ENCODE measurements at places on chromosomes 1 and 21.

DNA sequence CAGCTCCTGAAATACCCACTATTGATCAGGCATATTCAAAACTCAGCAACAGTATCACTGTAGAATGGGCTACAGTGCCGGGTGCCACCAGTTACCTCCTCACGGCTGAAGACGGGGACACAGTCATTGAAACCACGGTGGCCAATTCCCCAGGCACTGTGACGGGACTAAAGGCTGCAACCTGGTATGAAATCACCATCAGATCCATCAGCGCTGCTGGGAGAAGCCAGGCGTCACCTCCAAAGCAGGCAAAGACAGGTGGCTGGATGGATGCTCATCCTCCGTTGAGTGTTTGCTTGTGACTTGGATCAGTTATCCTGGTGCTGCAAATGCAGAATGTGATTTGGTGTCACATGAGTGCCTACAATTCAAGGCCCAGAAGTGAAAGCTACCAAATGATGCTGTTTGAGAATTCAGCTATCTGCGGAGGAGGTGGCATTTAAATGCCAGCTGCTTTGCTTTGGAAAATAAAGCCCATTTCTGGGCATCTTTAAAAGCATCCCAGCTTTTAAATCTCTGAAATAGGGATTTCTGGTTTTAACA lies 5.1 kb downstream of the FNDC7 start:
- DNase-seq = no peak

DNA sequence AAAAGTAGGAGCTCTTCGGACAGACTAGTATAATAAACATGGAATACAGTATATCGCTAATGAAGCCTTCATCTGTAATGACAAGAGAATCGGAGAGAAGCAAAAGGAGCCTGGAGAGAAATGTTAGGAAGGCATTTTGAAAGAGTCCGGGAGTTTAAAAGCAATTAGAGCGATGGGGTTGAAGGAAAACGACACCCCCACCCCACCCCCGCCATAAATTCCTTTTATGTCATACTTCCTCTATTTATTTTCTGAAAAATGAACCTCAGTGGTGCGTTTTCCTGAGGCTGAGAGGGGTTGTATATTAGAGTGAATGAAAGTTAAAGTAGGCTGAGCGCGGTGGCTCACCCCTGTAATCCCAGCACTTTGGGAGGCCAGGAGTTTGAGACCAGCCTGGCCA lies 635 bp upstream of the APH1A start:
- no peak for DNase-seq

DNA sequence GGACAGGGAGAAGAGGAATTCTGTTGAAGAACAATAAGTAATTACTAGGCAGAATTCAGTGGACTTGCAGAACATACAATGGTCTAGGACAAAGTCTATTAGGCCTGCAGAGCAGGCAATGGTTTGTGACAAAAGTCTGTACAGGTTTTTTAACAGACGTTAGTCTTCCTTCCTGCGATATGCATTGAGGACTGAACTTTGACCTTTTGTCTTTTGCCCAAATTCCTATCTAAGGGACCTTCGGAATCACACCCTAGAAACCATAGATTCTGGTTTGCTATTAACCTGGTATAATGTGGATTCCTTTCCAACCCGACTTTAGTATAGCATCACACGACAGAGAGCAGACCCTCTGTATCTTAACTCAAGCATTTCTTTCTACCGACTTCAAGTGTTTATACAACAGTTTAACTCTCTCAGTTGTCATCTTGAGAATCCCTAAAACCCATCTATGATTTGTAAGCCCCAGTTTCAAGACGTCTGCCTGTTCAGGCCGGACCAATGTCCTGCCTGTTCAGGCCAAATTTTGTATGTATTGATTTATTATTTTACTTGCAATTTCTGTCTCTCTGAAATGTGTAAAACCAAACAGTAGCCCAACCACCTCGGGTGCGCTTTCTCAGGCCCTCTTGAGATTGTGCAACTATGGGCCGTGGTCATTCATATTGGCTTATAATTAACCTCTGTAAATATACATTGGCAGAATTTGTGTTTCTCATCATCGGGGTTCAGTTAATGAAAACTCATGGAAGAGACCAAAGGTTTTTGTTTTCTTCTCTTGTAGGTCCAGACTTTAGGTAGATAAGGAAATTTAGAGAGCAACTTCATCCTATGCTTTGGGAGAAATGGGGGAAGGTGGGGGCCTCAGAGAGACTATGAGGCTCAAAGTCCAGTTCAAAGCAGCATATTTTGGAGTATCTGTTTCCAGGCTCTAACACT lies 76.9 kb upstream of the TNFSF18 start:
- DNase-seq = no peak

- DNase-seq = no peak
These were observed 276.7 kb downstream of the PTPRC start for GRCh38 chr1:198915327-198916231.

DNA sequence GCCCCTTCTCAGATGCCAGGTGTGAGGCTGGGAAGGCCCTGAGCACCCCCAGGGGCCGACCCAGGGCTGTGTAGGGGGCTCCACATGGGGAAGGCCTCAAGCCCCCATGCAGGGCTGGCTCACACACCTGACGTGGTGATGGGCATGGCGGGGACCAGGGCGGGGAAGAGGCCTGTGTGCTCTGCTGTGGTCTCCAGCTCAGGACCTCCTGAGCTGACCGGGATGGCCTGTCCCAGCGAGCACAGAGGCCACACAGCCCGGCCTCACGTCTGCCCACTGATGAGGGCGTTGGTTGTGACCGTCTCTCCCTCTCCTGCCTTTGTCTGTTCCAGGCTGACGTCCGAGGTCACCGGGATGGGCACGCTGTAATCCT lies 40.2 kb upstream of the COL6A1 start:
- DNase-seq = no peak

DNA sequence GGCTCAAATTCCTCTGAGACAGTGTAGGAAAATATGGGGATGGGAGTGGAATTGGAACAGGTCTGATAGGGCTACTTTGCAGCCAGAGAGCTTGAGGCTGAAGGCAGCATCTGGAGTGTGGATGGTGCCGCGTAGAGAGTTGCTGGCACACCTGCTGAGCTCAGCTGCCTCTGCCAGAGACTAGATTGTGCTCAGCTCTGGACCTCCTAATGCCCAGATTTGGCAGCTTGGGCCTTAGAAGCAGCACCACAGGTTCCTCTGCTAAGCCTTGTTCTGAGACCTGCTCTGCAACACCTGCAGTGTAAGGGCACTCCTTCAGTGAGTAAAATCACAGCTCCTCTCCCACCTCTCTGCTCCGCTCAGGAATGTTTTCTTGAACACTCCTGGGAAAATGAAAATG lies 23.3 kb downstream of the ACOT11 start:
- DNase-seq = peak; percentile 30

DNA sequence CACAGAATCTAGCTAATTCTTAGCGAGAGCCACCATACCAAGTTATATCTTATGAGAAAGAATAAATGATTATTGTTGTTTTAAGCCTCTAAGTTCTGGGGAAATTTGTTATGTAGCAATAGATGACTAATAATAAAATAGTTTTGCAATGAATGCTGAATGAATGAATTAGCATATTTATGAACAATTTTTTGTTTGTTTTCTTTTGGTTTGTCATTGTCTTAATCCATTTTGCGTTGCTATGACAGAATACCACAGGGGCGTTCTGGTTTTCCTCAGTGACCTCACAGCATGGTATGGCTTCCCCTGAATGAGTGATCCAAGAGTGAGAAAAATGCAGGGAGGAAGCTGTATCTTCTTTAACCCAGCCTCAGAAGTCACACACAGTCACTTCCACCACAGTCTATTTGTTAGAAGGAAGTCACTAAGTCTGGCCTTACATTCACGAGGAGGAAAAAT lies 53.8 kb upstream of the HPDL start:
- DNase-seq = peak; percentile 64

GRCh38 chr1:29639741-29640427 lies 403.6 kb downstream of the PTPRU start:
- DNase-seq = peak; percentile 32

GRCh38 chr21:42798106-42798505 lies 81.2 kb downstream of the WDR4 start:
- DNase-seq = no peak

GRCh38 chr1:200073286-200073637 lies 45.8 kb downstream of the NR5A2 start:
- no peak for DNase-seq

- peak; percentile 13 for DNase-seq
These were observed 453.3 kb downstream of the NUF2 start for GRCh38 chr1:163774978-163775620.

- no peak for DNase-seq
These were observed 548 bp downstream of the B3GALT5 start for GRCh38 chr21:39613041-39613934.

- peak; percentile 16 for DNase-seq
These were observed 1.3 kb downstream of the S1PR1 start for GRCh38 chr1:101238031-101238628.

GRCh38 chr1:14662116-14662515 lies 63.6 kb downstream of the KAZN start:
- DNase-seq = no peak

DNA sequence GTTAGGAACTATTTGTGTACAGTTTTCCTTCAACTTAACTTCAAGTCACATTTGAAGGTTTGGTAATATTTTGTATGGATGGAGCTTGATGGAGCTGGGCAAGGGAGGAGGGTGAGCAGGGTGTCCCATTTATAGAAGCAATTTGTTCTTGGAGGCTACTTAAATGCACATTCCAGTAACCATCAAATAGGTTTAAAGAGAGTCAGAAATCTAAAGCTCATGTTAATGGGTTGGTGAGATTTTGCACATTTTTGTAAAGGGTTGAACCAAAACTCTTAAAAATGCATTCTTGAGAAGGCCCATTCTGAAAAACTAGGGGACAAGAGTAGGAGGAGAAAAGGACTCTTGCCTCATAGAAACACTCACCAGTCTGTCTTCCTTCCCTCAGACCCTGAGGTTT lies 10.1 kb downstream of the FNDC5 start:
- DNase-seq = no peak

GRCh38 chr1:209076688-209077087 lies 506.8 kb upstream of the CAMK1G start:
- DNase-seq = peak; percentile 1

- no peak for DNase-seq
These were observed 10.5 kb upstream of the RNF223 start for GRCh38 chr1:1084372-1085170.

GRCh38 chr1:172533513-172534151 lies 682 bp downstream of the SUCO start:
- DNase-seq = peak; percentile 31

GRCh38 chr1:19068639-19069276 lies 112.3 kb upstream of the IFFO2 start:
- no peak for DNase-seq

DNA sequence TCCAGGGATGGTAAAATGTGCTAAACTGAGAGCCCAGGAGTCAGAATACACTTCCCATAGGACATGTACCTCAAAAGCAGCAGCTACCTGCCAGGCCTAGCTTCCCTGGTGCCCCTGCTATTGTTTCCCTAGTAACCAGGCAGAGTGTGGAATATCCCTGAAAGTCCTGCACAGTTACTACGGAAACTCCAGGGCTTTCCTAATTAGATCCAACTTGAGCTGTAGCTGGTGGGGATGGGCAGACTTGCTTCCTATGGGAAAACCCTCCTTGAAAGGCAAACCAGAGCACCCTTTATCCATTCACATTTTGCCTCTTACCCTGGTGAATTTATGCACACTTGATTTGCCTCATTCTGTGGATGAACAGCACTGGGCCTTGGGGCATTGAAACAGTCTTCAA lies 559.9 kb upstream of the PBX1 start:
- DNase-seq = no peak

GRCh38 chr21:41366522-41367151 lies 4.8 kb downstream of the MX2 start:
- DNase-seq = peak; percentile 94

GRCh38 chr1:105005594-105006195 lies 1256.0 kb downstream of the AMY1C start:
- DNase-seq = no peak

DNA sequence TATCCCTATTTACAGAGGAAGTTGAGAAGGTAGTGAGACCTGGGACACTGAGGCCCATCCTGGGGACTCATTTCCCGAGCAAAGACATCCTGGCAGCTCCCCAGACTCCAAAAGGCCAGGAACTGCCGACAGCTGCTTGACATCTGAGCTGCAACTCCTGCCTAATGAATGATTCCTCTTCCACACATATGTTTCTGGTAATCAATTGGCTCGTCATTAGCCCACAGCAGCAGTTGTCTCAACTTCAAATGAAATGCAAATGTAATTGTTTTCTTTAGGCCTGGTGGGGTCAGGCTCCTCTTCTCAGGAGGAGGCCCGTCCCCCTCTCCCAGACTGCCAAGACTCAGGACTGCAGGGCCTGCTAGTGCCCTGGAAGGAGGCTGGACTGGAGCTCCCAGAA lies 61.8 kb upstream of the DISP3 start:
- DNase-seq = no peak

DNA sequence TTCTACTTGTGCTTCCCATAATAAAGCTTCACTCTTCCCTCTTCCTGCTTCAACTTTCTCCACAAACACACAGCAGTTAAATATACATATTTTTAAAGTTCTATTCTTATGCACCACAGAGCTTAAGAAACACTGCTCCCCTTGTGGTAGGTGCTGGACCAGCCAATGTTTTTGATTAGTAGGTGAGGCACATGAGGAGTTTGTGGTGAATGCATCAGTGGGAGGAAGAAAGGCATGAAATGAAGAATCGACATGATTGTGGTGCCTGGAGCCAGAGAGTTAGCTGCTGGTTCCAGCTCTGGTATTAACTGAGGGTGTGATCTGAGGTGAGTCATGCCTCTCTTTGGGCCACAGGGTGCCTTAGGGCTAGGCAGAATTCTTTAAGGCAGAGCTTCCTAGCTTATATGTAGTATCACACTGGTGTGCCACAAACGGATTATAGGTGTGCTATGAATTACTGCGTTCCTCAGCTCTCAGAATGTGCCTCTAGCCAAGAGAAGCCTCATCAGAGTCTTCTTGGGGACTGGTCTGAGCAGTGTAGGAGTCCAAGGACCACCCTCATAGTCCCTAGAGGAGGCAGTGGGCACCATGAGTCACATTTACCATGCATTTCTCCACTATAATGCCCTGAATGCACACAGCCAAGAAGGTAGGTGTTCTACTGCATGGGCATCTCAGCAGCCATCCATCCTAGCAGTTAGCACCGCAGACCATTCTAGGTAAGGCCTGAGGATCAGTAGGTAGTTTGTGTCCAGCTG lies 97.4 kb upstream of the SGIP1 start:
- no peak for DNase-seq

- DNase-seq = peak; percentile 80
These were observed 54.7 kb downstream of the STUM start for GRCh38 chr1:226603022-226603857.

DNA sequence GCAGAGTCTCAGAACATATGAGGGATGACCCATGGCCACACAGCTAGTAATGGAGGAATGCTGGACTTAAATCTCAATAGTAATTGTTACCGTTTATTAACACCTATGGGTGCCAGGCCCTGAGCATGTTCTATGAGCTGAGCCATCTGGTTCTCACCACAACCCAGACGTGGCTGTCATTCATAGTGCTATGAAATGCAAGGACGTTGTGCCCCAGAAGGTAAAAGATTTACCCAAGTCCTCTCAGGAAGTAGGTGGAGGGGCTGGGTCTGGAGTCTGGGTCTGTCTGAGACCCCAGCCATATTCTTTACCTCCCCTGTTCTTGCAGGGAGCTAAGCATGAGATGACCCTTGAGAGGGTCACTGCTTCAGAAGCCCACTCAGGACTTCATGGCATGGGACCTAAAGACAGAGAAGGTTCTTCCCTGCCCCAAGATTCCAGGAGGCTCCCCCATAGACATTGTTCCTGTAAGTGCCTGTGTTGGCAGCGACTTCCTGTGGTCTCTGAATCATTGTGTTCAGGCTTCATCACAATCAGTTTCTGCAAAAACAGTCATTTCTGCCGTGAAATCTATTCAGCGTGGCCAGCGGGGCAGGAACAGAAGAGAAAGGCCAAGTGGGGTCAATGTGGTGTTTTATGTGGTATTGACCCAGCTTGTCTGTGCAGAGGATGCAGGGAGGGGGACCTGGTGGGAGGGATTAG lies 475.4 kb downstream of the PTPRU start:
- peak; percentile 75 for DNase-seq
